Suppressor macrophage treated with lipopolysaccharide for 4 hours (primary cell): ENCODE measurements at places on chromosomes 13 and 19.

DNA sequence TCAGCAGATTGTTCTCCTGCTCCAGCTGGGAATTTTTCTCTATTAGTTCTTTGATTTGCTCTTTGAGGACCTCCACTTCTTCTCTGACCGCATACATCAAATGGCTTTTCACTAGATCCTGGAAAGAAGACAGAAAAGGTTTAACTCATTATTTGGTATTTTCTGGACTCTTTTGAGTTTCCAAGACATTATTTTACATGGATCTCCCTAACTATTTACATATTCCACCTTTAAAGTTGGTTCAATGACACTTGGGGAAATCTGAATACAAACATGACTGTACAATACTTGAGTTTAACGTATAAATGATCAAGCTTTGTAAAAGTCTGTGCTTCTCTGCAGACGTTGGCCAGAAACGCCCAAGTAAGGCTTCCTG is 61.1 kb downstream of the SERP2 start:
- no peak for DNase-seq

DNA sequence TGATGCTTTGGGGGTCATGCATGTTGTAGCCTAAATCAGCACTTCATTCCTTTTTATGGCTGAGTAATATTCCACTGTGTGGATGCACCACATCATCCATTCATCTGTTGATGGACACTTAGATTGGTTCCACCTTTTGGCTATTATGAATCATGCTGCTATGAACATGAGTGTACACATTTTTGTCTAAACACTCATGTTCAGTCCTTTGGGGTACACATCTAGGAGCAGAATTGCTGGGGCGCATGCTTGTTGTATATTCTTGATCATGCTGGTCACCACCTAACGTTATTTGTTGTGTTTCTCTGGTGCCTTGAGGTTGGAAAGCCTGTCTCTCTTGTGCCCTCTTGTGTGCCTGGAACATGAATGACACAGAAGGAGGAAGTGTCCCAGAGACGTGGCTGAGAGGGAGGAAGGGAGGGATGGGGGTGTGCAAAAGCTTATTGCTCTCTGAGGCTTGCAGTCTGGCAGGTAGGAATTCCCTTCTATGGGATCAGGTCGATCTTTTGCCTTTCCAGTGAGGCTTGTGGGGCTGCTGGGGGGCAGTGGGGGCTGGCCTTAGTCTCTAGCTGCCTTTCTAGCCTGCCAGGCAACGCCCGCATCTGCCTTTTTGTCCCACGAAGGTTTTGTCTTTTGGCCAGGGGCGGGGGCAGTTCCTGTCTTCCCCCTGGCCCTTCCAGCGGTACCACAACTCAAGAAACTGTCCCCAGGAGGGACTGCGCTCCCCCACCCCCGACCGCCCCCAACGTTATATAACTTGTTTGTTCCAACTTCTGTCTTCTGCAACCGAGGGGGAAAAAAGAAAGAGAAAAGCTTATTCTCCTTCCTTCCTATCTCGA is 7.6 kb downstream of the KLHL26 start:
- DNase-seq = peak; percentile 67

- no peak for DNase-seq
Observed at GRCh38 chr13:66345971-66346370, 884.2 kb downstream of the PCDH9 start.

GRCh38 chr13:83297586-83298290 is 584.5 kb downstream of the SLITRK1 start:
- DNase-seq = no peak

- no peak for DNase-seq
Observed at GRCh38 chr13:98657506-98658085, 80.7 kb upstream of the STK24 start.
